ENCODE measurements at places on chromosomes 13 and 19.

GRCh38 chr13:74770361-74770760 lies 636.2 kb upstream of the KLF12 start:
- no peak for DNase-seq

DNA sequence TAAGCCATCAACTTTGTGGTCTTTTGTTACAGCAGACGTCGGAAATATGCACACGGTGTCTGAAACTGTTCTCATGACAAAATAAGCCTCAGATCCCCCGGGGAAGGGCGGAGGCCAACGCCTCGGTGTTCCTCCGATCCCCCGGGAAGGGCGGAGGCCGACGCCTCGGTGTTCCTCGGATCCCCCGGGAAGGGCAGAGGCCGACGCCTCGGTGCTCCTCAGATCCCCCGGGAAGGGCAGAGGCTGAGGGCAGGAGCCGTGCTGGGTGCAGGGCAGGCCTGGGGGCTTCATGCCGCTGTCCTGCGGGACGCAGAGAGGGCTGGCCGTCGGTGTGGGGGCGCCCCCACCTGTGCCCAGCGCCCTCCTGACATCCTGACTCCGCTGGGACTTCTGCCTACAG lies 4.7 kb downstream of the FGF22 start:
- DNase-seq, result no peak

- no peak for DNase-seq
These were observed 51.5 kb downstream of the PCCA start for GRCh38 chr13:100140441-100140840.

- no peak for DNase-seq
These were observed at the start of gene TUBB4A for GRCh38 chr19:6501740-6502648. Gene TUBB4A, minus strand, starts transcription at chr19:6502309. Its CDS starts 97 bp downstream, at chr19:6502212.
